ENCODE measurements at places on chromosomes 4 and X.

DNA sequence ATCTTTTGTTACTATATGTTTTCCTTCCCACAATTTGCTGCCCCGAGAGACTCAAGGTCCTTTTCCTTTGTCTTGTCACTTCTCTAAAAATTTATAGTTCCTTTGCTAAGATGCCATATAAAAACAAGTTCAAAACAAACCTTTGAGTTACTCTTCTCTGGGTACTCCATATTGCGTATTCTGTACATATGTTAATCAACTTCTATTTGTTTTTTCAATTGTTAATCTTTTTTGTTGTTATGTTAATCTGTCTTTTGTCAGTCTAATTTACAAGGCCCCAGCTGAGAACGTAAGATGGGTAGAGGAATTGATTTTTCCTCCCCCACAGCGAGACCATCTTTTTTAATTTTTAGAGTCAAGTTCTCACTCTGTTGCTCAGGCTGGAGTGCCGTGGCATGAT is 7.2 kb upstream of the PPEF2 start:
- no peak for DNase-seq

DNA sequence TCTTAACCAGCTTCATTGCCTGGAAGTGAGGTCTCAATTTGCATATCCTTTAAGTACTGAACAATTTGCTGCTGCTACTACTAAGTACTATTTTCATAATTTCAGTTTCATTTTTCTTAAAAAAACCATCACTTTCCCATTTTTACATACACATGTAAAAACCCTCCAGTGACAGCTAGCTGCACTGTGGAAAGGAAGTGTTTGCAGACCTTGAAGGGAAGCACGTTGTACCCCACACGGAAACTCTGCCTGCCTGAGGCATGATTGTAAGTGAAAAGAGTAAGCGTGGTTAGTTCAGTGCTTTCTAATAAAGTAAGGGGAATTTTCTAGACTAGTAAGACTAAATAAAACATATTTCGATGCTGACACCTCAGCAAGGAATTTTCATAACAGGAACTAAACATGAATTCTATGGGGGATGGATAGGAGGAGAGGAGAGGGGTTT is 103.6 kb downstream of the RAPGEF2 start:
- DNase-seq = no peak

GRCh38 chr4:116358633-116359222 is 726.6 kb downstream of the TRAM1L1 start:
- DNase-seq = no peak

DNA sequence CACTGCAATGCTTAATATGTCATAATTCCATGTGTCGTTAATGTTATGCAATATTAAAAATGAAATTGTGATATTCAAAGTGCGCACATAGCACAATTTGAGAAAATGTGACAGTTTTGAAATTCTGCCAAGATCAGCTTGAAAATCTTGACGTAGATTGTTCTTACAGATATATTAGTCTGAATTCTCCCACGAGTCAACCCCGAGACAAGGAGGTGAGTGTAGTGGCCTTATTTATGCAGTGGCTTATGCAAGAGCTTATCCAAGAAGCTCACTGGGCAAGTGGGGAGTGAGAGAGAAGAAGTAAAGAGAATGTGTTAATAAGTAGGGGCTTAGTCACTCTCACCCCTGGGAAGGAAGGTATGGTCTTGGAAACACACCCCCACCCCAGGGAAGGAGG is 286.1 kb upstream of the STS start:
- DNase-seq = no peak

- DNase-seq = no peak
Observed at GRCh38 chr4:60865273-60865672, 334.9 kb upstream of the ADGRL3 start.

GRCh38 chr4:156950090-156950489 is 21.5 kb downstream of the PDGFC start:
- DNase-seq = no peak

GRCh38 chrX:38770152-38770551 is 31.1 kb upstream of the MID1IP1 start:
- no peak for DNase-seq

DNA sequence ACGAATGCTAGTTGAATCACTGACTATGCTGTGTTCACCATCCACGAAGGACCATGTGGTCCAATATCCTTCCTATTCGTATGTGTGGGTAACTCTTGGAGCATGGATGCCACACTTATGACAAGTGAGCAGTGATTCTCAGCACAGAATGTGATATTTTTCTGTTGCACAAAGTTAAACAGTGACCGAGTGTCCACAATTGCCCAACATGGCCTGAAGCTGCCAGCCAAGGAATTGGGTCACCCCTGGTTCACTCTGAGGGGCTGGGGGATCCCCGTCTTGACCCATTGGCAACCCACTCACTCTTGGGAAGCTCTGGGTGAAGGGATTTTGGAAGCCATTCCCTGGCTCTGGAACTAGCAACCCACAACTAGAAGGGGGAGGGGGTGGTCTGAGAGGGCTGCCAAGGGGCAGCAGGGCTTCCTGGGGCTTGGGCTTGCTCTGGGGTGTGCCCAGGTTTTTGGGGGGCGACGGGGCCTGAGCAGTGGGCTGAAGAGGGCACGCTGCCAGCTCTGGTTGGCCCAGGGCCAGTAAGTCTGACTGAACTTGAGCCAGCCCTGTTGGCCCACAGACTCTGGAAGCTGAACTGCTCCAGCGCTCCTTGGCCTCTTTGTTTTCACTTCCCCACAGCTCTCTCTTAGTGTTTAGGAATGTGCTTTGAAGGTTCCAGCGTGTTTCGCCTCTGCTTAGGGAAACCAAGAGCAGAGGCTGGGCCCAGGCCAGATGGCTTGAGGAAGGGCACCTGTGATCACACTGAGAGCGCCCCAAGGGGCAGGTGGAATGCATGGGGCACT is 43.1 kb upstream of the BCOR start:
- no peak for DNase-seq

DNA sequence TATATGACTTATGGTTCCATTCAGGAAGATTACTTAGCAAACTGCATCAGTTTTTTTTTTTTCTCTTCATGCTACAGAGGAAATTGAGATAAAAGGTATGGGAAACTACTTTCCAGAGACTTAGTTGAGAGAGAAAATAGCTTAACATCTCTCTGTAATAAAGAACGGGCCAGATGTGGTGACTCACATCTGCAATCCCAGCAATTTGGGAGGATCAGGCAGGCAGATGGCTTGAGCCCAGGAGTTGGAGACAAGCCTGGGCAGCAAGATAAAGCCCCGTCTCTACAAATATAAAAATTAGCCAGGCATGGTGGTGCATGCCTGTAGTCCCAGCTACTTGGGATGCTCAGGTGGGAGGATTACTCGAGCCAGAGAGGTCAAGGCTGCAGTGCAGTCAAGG is 271.2 kb upstream of the TENM3 start:
- no peak for DNase-seq

- DNase-seq = no peak
Observed at GRCh38 chrX:43108828-43109227, 330.9 kb upstream of the PPP1R2C start.

DNA sequence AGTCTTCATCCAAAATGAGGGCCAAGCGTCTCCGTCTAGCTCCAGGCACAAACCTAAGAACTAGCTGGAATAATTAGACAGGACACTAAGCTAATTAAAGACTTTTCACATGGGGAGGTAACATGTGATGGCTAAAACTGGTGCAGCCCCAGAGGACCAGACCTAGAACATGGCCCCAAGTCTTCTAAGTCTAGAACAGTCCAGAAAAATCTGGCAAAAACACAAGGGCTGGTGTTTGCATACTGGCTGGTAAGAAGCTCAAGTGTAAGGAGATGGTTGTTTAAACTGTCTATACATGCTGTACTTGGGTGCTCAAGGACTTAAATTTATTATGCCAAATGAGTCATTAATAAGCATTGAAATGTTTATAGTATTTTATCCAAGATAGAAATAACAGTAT is 10.0 kb downstream of the SH3KBP1 start:
- no peak for DNase-seq

DNA sequence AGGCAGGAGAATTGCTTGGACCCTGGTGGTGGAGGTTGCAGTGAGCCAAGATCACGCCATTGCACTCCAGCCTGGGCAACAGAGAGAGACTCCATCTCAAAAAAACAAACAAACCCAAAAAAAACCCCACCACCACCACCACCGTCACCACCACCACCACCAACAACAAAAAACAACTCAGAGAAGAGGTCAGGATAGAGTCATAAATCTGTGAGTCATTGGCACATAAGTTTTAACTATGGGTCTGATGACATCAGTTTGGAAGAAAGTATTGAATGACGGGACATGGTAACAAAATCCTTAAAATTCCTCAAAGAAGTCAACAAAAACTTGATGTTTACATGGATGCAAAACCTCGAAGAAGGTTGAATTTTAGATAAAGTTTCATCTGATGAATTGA is 288.0 kb upstream of the SFRP2 start:
- no peak for DNase-seq

DNA sequence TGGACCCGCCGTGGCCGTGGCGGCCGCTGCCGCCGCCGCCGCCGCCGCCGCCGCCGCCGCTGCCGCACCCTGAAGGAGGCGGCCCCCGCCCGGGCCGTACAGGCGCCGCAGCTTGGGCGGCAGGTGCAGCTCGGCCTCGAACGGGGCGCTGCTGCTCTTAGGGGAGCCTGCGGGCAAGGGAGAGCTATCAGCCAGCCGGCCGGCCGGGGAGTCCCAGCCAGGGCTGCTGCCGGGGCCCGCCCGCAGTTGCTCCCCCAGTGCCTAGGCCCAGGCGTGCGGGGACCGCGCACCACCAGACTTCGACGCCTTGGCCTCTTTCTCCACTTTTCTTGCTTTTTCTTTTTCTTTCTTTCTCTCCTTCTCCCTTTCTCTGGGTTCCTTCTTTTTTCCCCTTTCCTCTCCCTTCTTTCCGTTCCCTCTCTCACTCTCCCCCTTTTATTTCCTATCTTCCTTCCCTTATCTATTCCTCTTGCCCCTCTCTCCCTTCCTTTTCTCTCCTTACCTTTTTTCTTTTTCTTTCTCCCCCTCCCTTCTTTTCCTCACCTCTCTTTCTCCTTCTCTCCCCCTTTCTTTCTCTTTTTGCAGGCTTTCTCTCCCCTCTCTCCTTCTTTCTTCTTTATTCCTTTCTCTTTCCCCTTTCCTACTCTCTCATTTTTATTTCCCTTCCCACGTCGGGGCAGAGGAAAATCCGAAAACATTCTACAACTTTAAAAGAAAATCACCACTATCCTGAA is 2.0 kb downstream of the ARX start:
- no peak for DNase-seq

GRCh38 chrX:139106069-139106468 is 394.6 kb upstream of the FGF13 start:
- DNase-seq = no peak

DNA sequence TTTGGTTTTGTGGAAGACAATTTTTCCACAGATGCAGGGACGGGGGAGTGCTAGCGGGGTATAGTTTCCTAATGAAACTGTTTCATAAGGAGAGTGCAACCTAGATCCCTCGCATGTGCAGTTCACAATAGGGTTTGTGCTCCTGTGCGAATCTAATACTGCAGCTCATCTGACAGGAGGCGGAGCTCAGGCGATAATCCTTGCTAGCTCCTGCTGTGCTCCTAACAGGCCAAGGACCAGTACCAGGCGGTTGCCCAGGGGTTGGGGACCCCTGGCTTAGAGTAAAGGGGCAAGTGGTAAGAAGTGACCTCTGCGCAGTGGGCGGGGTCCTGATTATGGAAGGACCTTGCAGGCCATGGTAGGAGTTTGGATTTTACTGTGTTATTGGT is 3.8 kb downstream of the SCML1 start:
- no peak for DNase-seq

DNA sequence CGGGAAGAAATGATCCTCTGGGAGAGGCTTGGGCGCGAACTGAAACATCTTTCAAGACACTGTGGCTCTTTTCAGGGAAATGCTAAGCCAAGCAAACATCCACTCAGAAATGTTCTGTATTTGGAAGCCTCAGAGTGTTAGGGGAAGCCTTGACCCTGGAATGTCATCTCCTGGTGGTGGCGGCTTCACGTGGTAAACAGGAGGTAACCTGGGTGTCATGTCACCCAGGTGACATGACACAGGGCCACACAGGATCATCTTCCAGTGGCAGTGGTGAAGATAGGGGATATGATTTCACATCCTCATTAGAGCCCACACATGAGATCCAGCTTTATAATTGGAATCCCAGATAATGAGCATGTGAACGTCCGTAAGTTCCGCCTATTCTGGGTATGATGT is 140.0 kb downstream of the TBL1X start:
- no peak for DNase-seq

- DNase-seq = peak; percentile 90
Observed at GRCh38 chr4:56786955-56787354, 34.5 kb downstream of the SPINK2 start.

DNA sequence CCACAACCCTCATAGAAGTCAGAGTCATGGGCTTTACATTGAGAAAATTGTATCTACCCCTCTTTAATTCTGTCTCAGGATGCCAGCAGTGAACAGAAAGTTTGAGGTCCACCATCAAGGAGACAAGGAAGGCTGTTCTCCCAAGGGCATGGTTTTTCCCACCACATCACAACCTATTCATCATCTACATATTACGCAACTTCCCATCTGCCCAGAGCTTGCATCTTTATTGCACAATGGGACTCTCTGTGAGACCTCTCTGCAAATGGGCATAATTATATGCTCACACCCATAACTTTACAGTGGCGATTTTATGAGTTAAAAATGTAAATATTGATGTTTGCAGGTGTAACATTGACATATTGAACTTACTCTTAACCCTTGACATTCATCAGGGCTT is 38.9 kb downstream of the PAGE2 start:
- no peak for DNase-seq

DNA sequence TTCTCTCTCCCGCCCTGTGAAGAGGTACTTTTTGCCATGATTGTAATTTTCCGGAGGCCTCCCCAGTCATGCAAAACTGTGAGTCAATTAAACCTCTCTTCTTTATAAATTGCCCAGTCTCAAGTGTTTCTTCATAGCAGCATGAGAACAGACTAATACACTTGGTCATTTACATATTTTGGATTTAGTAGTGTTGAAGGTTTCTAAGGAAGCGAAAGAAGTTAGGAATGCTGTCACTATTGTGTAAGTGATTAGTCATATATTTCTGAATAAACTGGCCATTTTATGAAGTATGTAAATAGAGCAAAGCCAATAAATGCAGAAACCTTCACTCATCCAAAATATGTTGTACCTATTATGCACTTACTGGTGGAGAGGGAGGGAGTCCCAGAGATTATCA is 34.4 kb upstream of the GK2 start:
- no peak for DNase-seq

GRCh38 chr4:72613959-72614358 is 44.9 kb upstream of the ADAMTS3 start:
- no peak for DNase-seq

- DNase-seq = no peak
Observed at GRCh38 chrX:23194885-23195554, 139.6 kb upstream of the PTCHD1 start.

GRCh38 chr4:3042226-3042625 is 32.1 kb downstream of the HTT-AS start:
- no peak for DNase-seq

- DNase-seq = no peak
Observed at GRCh38 chr4:159016593-159017024, 86.3 kb upstream of the RAPGEF2 start.

DNA sequence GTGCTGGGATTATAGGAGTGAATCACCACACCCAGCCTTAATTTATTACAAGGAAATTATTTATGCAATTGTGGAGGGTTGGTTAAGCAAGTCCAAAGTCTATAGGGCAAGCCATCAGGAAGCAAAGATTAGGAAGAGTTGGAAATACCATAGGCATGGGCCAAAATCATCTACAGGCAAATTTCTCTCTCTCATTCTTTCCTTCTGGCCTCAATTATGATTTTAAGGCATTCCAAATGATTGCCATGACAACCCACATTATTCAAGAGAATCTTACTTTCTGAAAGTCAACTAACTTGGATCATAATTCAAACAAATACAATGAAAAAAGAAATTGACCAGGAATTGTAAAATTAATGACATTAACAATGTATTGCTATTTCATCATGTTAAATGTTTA is 400.8 kb downstream of the GPM6A start:
- DNase-seq = no peak
